Omental fat pad (tissue), 4 donors: ENCODE measurements at places on chromosomes 7 and 10. TPM values are rescaled to one million over a fixed set of nuclear protein-coding genes. Genes with fewer than 3 reads are reported as not detected.

GRCh38 chr10:77782328-77783061, 144.1 kb downstream of the DLG5 start:
- DNase-seq = no peak

GRCh38 chr7:43198016-43198415, 85.6 kb downstream of the HECW1 start:
- DNase-seq = no peak

DNA sequence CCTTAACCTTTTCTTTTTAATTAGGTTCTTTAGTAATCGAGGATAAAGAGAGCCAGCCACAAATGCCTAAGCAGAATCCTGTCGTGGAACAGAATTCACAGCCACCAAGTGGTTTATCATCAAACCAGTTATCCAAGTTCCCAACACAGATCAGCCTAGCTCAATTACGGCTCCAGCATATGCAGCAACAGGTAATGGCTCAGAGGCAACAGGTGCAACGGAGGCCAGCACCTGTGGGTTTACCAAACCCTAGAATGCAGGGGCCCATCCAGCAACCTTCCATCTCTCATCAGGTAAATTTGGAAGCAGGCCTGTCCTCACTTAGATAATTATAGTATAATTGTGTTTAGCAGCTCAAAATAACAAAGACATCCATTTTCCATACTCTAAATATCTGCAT, 94.6 kb downstream of the TRIM24 start:
- no peak for DNase-seq

- no peak for DNase-seq
Measured at GRCh38 chr10:115996031-115996430, 277.0 kb downstream of the GFRA1 start.

DNA sequence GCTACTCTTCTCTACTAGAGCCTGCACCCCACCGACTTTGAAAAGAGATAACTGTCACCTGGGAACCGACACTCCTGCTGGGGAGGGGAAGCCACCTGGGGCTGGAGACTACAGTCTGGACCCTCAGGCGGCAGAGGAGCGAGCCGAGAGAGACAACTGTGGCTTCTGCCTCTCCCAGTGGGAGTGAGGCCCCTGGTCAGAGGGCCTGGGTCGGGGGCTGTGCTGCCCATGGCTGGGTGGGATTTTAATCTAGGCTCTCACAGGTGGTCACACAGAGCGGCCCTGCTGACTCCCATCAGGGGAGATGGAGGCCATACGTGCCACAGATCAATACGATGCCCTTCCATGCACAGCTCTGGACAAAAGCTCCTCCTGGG, 372.1 kb downstream of the DNAJB6 start:
- DNase-seq = no peak

Gene PTPN20
- 0.24 TPM for total RNA-seq

Gene SLC18A3
- total RNA-seq = not detected

DNA sequence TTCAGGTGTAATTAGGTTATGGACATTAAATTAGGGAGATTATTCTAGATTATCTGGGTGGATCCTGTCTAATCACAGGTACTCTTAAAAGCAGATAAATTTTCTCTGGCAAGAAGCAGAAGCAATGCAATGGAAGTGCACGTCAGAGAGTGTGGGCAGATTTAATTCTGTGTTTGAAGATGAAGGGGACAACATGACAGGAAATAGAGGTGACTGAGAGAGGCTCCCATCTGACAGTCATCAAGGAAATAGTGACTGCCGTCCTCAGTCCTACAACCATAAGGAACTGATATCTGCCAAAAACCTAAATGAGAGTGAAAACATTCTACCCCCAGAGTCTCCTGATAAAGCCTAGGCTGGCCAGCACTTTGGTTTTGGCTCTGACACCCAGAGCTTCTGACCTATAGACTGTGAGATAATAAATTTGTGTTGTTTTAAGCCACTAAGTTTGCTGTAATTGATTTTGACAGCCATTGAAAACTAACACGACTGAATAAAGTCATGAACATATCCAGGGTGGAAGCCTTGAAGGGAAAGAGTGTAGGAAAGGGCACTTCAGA, 30.5 kb upstream of the DDX50 start:
- DNase-seq = no peak

Gene SLC26A4
- 0.65 TPM for total RNA-seq
